ENCODE measurements at places on chromosomes 1 and 21.

GRCh38 chr1:3741566-3742438 is 10.4 kb upstream of the CCDC27 start:
- DNase-seq = no peak

GRCh38 chr1:107782217-107782845 is 182.6 kb downstream of the VAV3 start:
- no peak for DNase-seq

DNA sequence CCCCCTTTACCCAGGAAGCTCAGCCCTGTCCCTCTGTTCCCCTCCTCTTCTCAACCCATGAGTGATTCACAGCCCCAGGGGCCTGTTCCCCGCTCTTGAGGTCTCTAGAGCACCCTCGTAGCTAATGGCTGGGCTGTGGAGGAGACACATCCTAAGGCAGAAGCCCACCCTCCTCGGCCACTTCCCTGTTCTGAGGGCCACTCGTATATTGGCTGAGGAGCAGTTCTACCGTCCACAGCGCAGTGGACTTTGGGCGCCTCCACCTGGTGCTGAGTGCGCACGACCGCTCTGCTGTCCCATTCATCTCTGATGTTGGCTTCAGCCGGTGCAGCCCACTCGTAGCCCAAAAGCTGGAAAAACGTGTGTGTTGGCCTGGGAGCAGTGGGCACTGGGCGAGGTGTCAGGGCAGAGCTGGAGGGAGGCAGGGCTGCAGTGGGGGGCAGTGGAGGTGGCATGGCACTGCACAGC is 24.5 kb upstream of the PKP1 start:
- DNase-seq = no peak

DNA sequence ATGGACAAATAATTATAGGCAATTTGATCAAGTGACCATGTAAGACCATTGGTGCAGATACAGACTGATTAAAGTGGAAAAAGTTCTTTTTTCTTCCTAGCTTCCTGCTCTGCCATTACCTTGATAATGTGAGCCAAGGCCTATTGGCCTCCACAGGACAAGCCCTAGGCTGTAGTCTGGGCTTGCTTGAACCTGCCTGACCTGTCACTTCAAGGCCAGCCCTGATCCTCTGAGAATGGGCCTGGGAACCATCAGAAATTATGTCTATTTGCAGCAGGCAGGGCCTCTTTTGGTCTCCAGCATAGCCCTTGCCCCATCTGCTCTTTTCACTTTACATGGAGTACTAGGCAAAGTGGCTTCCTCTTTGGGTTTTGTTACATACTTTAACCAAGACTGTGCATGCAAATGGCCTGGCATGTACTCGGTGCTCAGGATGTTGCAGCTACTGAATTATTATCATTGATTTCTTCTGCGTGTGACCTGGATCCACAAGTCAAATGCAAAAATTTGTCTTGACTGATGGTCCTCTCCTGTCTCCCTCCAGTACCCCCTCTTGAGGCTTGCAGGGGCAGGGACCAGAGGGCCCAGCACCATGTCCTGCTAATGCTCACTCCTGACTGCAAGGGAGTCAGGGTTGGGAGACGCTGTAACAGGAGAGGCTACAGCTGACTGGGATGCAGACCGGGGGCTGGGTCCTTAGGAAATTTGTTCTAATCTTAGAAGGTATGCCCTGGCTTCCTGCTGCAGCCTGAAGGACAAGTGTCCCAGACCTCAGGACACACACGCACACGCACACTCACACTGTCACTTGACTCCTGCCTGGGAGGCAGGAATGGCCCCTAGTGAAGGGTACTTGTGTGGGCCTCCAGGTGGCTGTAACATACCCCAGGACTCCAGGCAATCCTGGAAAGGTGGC is 39.4 kb downstream of the RCSD1 start:
- no peak for DNase-seq

DNA sequence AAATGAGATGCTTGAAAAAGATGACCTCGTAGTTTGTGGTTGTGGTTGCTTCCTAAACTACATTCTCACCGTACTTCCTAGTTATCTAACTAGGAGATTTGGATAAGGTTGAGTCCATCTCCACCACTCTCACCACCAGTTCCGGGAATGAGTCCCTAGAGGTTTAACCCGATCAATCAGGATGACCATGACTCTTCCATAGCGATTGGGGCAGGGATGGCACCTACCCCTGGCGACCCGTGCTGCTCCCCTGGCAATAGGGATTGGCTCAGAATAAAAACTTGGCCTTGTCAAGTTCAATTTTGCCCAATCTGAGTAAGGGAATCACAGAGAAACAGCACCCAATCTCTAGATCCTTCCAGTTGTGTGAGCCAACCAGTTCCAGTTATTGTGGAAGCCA is 2.7 kb upstream of the MIS18A start:
- DNase-seq = no peak

- no peak for DNase-seq
Observed at GRCh38 chr1:81681114-81681513, 119.6 kb upstream of the ADGRL2 start.

GRCh38 chr1:245475961-245476516 is 321.3 kb downstream of the KIF26B start:
- DNase-seq = no peak

DNA sequence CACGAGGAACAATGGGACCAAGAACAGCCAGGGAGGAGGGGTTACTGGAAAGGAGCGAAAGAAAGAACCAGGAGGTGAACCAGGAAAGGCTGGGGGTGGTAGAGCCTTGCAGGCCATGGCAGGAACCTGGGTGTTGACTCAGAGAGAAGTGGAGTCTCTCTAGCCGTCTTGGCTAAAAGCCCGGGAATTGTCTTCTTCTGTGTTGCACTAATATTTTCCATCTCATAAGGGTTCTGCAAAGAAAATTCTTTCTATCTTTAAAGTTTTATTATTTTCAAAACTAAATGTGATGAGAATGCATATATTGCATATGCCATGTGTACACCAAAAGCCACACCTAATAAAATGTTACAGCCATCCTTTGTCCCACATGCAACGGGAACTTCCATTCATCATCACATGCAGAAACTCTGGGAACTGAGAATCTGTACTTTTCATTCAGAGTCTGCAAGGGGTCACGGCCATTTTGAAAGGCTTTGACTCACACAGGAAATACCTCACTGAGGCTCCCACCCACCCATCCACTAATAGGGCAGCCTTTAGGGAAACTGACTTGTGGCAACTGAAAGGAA is 38.0 kb downstream of the ERG start:
- DNase-seq = no peak

- no peak for DNase-seq
Observed at GRCh38 chr1:57889676-57890320, 465.9 kb upstream of the DAB1 start.

- no peak for DNase-seq
Observed at GRCh38 chr1:40593449-40594186, 62.2 kb downstream of the ZNF684 start.

- no peak for DNase-seq
Observed at GRCh38 chr1:164604541-164604940, 45.6 kb downstream of the PBX1 start.

DNA sequence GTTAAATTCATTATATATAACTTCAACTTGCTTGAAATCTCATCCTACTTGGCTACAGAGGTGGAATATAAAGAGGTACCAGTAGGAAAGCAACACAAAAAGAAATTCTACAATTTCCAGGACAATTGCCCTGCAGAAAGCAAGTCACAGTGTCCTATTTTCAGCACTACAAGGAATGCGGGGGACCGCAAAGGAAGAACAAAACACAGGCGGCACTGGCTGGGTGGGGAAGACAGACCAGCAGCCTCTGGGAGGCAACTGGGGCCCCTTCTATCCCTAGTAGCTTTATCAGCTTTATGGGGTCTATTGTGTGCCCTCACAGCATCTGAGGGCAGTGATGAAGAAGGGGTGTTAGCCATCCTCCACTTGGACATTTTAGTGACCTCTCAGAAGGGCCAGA is 30.5 kb downstream of the SLC9A1 start:
- no peak for DNase-seq

- DNase-seq = no peak
Observed at GRCh38 chr1:9397997-9398526, 105.4 kb downstream of the SPSB1 start.

- no peak for DNase-seq
Observed at GRCh38 chr21:35504951-35505466, 455.9 kb upstream of the RUNX1 start.

DNA sequence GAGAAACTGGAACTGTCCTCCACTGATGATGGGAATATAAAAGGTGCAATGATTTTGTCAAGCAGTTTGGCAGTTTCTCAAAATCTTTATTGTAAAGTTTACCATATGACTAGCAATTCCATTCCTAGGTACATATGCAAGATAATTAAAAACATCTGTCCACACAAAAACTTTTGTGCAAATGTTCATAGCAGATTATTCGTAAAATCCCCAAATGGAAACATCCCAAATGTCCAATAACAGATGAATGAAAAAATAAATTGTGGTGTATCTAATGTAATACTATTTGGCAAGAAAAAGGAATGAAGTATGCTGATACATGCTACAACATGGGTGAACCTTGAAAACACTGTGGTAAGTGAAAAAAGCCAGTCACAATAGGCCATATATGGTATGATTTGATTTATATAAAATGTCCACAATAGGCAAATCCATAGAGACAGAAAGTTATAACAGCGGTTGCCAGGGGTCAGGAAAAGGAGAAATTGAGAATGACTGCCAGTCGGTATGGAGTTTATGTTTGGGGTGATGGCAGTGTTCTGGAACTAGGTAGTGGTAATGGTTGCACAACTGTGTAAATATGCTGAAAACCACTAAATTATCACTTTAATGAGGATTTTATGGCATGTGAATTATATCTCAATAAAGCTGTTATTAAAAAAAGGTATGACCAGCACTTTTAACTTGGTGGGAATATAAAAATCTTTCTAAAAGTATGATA is 81.7 kb upstream of the BEND5 start:
- no peak for DNase-seq

- no peak for DNase-seq
Observed at GRCh38 chr1:100657876-100658715, 61.4 kb upstream of the VCAM1 start.

DNA sequence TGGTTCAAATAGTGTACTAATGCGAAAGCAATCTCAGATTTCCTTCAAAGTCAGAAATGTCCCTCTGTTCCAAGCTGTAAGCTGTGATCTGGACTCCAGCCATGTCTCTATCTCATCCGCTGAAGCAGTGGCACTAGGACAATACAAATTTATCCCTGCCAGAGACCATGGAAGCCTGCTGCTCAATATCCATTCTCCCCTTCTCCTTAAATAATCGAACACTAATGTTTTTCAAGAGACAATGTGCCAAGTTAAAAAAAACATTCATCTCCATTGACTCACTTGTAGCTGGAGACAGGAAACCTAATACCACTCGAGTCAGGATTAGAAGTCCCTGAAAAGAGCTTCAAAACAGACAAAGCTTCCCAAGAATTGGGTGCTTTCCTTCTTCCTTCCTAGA is 38.5 kb upstream of the PGBD5 start:
- DNase-seq = no peak

DNA sequence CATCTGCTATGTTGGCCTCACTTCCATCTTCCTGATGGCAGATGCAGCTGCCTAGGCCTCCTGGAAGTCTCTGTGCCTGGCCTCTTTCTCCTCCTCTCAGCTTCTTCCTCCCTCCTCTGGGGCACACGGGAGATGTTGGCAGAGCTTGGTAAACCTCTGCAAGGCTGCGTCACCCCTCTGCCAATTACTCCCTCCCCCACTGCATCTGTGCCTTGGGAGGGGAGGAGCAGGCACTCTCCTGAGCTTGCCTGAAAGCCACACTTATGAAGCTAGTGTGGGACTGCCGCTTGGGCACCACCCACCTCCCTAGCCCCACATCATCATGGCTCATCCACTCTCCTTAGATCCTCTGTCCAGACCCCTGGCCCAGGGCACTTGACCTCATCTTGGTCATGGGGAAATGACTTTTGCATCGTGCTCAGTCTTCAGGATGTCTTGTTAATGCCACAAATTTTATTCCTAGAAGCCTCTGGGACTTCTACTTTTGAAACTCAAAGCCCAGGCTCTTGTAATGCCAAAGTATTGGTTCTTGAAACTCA is 7.3 kb upstream of the TMEM51 start:
- no peak for DNase-seq

DNA sequence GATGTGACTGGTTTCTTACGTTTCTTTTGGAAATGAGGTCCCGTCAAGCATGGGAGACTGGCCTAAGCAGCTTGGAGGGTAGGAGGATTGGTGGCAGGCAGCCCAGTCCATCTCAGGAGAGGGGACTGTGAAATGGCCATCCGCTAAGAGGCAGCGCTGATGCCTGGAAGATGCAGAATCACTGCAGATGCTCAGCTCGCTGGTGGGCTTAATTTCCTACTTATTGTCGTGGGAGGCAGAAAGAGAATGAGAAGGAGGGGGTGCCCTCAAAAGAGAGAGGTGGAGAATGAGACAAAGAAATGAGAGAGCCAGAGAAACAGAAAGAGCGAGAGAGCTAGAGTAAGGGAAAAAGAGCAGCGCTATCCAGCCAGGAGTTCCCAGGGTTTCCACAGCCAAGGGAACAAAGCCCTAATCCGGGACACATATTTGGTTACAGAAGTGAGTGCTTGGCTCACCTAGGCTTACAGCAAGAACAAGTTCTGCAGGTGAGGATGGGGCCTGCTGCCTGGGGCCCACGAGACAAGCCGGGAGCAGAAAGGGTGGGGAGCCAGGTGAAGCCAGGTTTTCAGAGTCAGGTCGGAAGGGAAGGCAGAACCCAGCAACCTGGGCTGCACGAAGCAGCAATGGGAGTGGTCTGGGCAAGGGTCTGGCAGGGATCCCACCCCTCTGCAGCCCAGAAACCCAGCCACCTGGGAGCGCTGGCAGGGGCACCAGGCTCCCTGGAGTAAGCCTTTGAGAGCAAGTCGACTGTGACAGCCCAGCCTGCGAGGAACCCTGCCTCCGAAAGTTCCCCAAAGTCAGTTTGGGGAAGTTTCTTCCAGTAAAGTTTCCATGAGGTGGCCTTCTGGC is 5.8 kb downstream of the ECE1 start:
- no peak for DNase-seq

DNA sequence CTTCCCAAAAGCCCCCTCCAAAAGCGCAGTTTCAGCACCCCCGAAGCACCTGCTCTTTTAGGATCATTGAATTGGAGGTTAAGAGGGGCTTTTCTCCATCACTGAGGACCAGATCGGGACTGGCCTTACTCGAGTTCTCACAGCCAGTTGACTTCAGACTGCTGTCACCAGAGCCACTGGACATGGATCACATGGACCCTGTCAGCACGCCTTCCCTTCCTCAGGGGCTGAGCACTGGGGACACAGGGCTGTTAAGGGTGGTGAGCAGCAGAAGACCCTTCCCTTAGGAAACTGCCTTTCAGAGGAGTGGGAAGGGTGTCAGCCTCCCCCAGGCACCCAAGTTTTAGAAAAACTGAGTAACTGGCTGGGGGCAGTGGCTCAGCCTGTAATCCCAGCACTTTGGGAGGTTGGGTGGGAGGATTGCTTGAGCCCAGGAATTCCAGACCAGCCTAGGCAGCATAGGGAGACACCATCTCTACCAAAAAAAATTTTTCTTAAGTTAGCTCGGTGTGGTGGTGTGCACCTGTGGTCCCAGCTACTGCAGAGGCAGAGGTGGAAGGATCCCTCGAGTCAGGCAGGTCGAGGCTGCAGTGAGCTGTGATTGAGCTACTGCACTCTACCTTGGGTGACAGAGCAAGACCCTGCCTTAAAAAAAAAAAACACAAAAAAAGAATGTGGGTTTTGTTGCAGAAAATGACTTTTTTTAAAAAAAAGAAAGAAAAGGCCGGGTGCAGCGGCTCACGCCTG is 584 bp upstream of the FGR start:
- no peak for DNase-seq

GRCh38 chr1:32311709-32312393 is 20.0 kb downstream of the HDAC1 start:
- DNase-seq = no peak

All from activated CD4-positive, CD25-positive, alpha-beta regulatory T cell treated with anti-CD3 and anti-CD28 coated beads, Interleukin-2, amount 50 U/mL, for 72 hours (primary cell).